Stimulated activated CD4-positive, alpha-beta T cell treated with anti-CD3 and anti-CD28 coated beads, TNF-alpha, amount 100 ng/mL, for 24 hours (primary cell): ENCODE measurements at places on chromosomes 12 and 14.

- no peak for DNase-seq
Measured at GRCh38 chr12:31645924-31646323, 13.6 kb upstream of the ETFBKMT start.

- DNase-seq: no peak
Measured at GRCh38 chr12:32765906-32766305, 10.2 kb upstream of the YARS2 start.

- DNase-seq: no peak
Measured at GRCh38 chr14:53183611-53184010, 30.5 kb upstream of the DDHD1 start.

- DNase-seq: no peak
Measured at GRCh38 chr14:49019467-49020115, 566.6 kb downstream of the RPS29 start.

DNA sequence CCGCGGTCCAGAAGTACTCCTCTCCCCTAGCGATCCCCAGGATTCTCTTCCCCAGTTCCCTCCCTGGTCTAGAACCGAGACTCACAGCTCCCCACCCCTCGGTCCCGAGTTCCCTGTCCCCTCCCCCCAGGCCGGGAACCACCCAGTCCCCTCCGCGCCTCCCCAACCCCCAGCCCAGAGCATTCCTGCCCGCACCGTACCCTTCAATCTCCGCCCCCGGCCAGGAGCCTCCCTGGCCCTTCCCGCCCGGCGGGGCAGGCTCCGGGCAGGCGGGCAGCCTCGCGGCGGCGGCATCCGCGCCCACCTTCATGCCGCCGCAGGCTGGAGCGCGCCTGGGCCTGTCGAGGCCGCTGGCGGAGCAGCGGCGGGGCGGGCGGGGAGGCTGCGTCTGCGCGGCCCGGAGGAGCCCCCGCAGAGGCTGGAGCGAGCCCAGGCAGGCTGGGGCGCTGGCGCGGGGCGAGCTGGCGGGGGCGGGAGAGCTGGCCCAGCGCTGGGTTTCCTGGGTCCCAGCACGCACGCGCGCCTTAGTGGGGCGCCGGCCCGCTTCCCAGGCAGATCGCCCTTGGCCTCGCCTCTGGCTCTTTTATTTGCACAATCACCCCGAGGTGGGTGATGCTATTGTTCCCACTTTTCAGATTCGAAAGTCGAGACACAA lies 22.2 kb upstream of the GPR132 start:
- peak; percentile 41 for DNase-seq

DNA sequence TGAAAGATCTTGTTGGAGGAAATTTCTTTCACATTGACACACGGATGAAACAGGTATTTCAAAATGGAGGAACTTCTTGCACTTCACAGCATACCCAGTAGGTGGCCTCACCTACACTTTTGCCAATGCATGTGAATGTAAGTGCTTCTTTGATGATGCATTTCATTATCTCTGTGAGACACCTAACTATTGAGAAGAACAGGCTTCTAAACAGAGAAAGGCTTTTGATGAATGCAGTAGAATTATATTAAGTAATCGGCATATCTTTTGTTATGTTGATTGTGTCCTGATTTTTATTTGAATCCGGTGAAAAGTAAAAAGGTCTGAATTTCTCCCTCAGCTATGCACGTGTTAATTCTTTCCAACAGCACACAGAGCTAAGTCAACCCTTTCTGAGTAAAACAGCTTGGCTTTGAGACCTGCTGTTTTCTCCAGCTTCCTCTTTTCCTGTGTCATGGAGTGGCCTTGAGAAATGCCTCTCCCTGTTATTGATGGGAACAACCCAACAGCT lies 399.0 kb downstream of the NAV3 start:
- no peak for DNase-seq

DNA sequence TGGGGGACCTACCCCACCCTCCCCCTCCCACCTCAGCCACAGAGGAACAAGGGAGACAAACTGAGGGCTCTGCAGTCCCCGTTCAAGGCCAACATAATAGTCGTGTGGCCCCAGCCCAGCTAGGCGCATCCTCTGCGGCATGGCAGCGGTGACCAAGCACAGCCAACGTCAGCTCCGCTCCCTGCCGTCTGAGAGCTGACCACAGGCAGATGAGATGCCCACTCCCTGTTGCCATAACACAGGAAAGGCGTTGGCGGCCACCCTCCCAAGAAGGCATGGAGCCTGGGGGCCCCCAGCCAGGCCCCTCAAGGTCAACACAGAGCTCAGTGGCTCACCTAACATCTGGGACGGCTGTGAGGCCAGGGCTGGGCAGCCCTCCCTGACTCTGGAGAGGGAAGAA lies 32.6 kb upstream of the UBC start:
- no peak for DNase-seq

- DNase-seq: no peak
Measured at GRCh38 chr14:69539631-69540410, 34.9 kb downstream of the CCDC177 start.

DNA sequence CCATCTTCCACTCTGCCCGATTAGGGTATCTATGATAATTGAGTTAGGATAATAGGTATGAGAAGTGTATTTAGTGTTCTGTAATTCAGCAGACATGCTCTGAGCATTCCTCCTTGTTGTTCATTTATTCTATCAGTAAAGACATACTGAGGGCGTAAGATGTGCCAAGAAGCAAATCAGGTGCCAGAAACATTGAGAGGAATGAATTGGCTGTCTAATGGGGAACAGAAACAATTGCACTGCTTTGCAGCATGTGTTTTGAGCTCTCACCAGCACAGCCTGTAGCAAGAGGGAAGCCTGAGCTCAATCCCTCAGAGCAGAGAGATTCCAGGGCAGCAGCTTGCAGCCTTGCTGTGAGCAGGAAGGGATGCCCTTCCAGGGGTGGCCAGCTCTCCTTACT lies 589.3 kb downstream of the BCL11B start:
- DNase-seq: no peak

GRCh38 chr12:49920915-49921286 lies 17.2 kb upstream of the FAIM2 start:
- DNase-seq: no peak

GRCh38 chr12:132190012-132190755 lies 45.9 kb downstream of the NOC4L start:
- no peak for DNase-seq

GRCh38 chr14:63863004-63863403 lies 10.2 kb downstream of the SYNE2 start:
- DNase-seq: no peak

DNA sequence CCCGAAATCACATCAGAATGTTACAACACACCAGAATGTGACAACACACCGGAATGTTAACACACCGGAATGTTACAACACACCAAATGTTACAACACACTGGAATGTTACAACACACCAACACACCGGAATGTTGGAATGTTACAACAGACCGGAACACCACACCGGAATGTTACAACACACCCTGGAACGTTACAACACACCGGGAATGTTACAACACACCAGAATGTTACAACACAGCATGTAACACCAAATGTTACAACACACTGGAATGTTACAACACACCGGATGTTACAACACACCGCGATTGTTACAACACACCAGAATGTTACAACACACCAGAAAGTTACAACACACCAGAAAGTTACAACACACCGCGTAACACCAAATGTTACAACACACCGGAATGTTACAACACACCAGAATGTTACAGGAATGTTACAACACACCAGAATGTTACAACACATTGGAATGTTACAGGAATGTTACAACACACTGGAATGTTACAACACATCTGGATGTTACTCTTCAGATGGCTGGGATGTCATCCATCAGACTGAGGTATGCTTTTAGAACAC lies 21.1 kb downstream of the CHFR start:
- DNase-seq: no peak

- no peak for DNase-seq
Measured at GRCh38 chr14:75277008-75277814, 1.4 kb upstream of the FOS start.

DNA sequence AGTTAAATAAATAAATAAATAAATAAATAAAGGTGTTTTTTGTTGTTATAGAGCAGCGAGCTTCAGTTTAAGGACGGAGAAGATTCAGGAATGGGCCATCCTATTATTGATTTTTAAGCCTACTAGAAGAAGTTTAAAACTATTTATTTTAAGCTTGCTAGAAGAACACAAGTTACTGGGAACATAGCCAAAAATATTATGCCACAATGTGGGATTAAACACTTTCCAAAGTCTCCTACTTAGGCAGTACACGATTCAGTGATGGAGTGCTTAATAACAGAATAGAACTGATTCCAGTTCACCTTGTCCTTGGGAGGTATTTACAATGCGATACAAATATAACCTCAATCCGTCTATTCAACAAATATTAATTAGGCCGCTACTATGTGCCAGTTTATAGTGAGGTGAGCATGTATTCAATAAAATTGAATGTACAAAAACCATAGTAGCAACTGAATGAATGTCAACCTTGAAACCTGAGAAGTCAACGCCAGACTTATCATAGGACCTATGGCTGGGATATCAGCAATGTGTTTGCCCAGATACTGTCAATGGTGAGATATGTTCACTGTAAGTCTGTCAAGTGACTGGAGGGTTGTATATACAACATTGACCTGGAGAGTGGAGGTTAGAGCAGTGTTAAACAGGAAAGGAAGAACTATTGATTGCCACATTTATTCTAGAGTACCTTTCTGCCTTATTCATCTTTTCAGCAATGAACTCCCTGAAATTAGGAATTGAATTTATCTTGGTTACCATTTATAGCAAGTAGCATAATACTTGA lies 486.4 kb downstream of the TMTC2 start:
- DNase-seq: no peak

GRCh38 chr12:74449872-74450271 lies 87.8 kb upstream of the ATXN7L3B start:
- no peak for DNase-seq

GRCh38 chr12:98002887-98003493 lies 512.4 kb upstream of the TMPO start:
- DNase-seq: no peak

DNA sequence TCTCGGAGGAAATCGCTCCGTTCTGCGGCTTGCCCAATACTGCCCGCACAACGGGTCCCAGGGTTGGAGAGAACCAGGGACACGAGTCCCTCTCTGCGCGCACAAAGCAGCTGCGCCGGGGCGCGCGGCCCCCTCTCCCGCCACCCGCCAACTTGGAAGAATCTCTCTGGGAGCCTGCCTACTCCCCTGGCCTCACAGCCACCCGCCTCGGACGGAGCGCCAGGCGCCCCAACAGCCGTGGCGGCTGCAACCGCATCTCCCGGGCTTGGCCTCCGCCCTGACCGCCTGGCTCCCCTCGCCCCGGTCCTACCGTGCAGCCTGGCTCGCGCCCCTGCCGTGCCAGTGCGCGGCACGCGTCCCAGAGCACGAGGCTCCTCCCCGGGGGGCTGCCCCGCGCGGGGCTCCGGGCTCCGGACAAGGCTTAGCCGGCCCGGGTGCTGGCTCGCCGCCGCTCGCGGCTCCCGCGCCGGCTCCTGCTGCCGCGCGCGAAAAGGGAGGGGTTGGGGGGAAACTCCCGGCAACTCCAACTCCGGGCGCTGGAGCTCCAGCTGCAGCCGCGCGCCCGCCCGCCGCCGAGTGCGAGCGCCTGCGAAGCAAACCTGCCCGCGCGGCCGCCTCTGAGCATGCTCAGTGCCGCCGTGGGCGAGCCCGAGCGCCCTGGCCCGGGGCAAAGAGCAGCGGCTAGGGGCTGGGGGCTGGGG lies at the start of gene STXBP6:
Gene STXBP6 (minus strand): TSS at position 580 of the 701 bp plus-strand sequence. CDS start 75,329 bp downstream, outside the sequence.
- peak; percentile 18 for DNase-seq
